GM12878 (cell line): ENCODE measurements at places on chromosomes 7 and 10. TPM values are rescaled to one million over a fixed set of nuclear protein-coding genes. Genes with fewer than 3 reads are reported as not detected.

PTEN gene
- polyA plus RNA-seq: 36.6 and 56.8 TPM in 2 replicates

GRCh38 chr10:17607603-17608332 is 9.4 kb downstream of the HACD1 start:
- no peak overlapping the region for H3K27ac ChIP-seq
- no peaks in the 10 kb centered on the region for H3K4me1 ChIP-seq
- no peaks in the 10 kb centered on the region for H3K27me3 ChIP-seq
- no peaks in the 10 kb centered on the region for H3K36me3 ChIP-seq

DNA sequence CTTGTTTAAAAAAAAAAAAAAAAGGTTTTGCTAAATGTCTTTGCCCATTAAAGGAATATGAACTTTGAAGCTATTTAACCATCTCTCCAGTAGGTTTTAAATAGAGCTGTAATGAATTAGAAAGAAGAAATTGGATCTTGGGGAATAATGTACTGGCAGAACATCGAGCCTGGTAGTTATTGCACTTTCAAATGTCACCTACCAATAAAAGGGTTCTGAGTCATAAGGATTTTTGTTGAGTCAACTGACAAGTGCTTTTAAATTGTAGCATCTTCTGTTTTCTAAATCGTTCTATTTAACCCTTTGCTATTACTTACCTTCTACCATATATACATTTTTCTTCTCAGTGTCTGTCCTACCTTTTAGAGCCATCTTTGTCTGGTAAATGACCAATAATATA is 10.7 kb downstream of the CUTC start:
- peaks cover 4% of the 10 kb centered on the region for H3K36me3 ChIP-seq
- H3K4me1 ChIP-seq: no peaks in the 10 kb centered on the region
- no peaks in the 10 kb centered on the region for H3K27me3 ChIP-seq

DNA sequence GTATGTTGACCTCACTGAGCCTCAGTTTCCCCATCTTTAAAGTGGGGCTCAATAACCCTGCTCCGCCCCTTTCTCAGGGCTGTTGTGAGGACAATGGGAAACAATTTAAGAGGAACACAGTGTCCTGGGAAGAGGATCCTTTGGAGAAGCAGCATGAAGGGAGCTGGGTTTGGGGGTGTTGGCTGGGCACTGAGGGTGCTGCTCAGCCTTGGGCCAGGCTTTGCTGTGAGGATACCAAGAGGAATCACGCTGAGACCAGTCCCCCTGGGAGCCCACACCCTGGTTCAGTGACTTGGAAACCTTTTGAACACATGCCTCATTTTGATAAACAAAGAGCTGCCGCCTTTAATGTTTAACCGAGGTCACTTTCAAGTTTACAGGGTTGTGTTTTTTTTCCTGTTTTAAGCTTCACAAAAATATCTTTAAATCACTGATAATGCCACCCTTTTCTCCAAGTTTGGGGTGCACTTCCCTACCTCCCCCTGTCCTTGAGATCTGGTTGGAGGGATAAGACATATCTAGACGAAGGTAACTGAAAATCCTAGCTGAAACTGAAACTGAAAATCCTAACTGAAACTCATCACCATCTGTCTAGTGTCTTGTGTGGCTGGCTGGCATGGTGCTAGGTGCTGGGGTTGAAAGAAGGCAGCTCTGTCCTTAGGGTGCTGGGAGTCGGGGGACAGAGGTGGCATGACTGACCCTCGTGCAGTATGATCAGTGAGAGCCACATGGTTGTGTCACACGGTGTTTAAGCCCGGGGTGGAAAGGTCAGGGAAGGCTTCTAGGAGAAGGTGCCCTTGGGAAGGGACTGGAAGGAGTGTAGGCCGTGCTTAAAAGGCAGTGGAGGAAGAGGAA is 27.7 kb downstream of the ZNF775 start:
- H3K4me1 ChIP-seq: peaks cover 42% of the 10 kb centered on the region
- no peaks in the 10 kb centered on the region for H3K27me3 ChIP-seq
- peak overlapping the region; percentile 91 for H3K4me3 ChIP-seq

GRCh38 chr7:17549406-17549805 is 251.0 kb downstream of the AHR start:
- no peak overlapping the region for H3K4me3 ChIP-seq
- no peaks in the 10 kb centered on the region for H3K4me1 ChIP-seq
- H3K36me3 ChIP-seq: no peaks in the 10 kb centered on the region

DNA sequence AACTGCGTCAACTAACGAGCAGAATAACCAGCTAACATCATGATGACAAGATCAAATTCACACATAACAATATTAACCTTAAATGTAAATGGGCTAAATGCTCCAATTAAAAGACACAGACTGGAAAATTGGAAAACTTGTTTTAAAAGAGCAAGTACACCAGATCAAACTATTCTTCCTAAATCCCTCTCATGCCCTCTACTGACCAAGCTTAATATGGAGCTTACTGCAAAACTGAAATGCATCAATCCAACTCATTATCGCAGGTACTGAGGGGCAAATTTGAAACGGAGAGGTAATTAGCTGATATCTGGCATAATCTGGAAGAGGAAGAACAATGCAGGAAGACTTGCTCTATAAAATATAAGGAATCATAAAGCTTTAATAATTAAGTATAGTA is 1223.8 kb downstream of the NXPH1 start:
- DNase-seq: no peak
- H3K27ac ChIP-seq: no peak overlapping the region
- H3K36me3 ChIP-seq: no peaks in the 10 kb centered on the region
- H3K4me1 ChIP-seq: no peaks in the 10 kb centered on the region
- H3K4me3 ChIP-seq: no peak overlapping the region
- no peaks in the 10 kb centered on the region for H3K27me3 ChIP-seq

PNLIPRP2 gene
- not detected in 2 replicates for polyA plus RNA-seq

DNA sequence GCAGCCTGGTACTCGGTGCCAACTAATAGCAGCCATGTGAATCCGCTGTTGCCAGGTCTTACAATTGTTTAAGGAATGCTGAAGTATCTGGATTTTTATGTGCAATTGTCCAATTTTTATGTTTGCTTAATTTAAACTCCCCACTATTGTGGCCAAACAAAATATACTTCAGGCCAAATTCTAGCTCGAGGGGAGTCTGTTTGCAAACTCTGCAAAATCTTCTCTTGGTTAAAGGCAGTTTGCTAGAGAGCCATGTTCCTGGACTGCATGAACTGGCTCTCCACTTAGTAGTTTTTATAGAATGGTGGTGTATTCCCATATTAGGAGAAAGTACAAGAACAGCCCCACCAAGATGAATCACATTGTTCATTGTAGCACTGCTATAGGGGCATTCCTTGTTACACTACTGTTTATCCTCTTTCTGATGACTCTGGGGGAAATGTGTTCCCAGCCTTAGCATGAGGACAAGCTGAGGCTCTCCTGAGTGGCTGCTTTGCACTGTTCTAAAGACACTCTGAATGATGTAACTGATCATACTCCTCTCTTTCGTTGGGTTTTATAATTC is 178.0 kb upstream of the GLI3 start:
- H3K27me3 ChIP-seq: no peaks in the 10 kb centered on the region
- no peak overlapping the region for H3K4me3 ChIP-seq
- H3K36me3 ChIP-seq: no peaks in the 10 kb centered on the region
- H3K27ac ChIP-seq: no peak overlapping the region

DNA sequence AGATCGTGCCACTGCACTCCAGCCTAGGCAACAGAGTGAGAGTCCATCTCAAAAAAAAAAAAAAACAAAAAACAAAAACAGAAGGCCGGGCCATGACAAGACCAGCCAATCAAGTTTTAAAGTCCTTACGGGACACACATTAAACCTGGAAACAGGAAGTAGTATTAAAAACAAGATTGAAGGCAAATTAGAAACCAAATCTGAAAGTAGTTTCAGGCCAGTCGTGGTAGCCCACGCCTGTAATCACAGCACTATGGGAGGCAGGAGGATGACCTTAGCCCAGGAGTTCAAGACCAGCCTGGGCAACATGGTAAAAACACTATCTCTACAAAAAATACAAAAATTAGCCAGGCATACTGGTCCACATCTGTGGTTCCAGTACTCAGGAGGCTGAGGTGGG is 18.1 kb downstream of the PSAP start:
- peaks cover 43% of the 10 kb centered on the region for H3K4me1 ChIP-seq
- peaks cover 49% of the 10 kb centered on the region for H3K36me3 ChIP-seq
- peak; percentile 55 for DNase-seq
- peak overlapping the region; percentile 32; the same call in 1 of the 2 replicates for H3K27ac ChIP-seq

- H3K36me3 ChIP-seq: peaks cover 7% of the 10 kb centered on the region
Measured at GRCh38 chr10:6171881-6172695, 30.6 kb upstream of the PFKFB3 start.

WDFY4 gene
- polyA plus RNA-seq: 31.7 and 35.1 TPM in 2 replicates

ACBD7 gene
- 0.24 TPM in 1 of 2 replicates, not detected in the other for polyA plus RNA-seq

DNA sequence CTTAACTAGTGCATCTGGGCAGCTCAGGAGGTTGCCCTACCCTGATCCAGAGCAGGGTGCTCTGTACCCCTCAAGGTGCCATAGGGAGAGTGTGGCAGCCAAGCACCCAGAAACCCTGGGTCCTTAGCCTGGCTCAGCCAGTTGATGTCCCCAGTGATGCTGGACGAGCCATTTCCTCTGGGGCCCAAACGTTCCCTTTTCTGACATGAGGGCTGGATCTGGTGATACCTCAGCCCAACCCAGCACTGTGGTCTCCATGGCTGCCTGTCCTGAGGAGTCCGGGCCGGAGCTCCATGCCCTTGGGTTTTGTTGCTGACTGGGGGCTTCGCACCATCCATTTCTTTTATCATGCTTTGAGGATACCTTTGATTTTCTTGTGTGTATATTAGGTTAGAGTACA is 87.9 kb upstream of the IKZF1 start:
- H3K36me3 ChIP-seq: no peaks in the 10 kb centered on the region
- no peak overlapping the region for H3K27ac ChIP-seq
- no peak for DNase-seq
- H3K4me3 ChIP-seq: no peak overlapping the region

SEMA3E gene
- 0.97 and 1.1 TPM in 2 replicates for polyA plus RNA-seq

DNA sequence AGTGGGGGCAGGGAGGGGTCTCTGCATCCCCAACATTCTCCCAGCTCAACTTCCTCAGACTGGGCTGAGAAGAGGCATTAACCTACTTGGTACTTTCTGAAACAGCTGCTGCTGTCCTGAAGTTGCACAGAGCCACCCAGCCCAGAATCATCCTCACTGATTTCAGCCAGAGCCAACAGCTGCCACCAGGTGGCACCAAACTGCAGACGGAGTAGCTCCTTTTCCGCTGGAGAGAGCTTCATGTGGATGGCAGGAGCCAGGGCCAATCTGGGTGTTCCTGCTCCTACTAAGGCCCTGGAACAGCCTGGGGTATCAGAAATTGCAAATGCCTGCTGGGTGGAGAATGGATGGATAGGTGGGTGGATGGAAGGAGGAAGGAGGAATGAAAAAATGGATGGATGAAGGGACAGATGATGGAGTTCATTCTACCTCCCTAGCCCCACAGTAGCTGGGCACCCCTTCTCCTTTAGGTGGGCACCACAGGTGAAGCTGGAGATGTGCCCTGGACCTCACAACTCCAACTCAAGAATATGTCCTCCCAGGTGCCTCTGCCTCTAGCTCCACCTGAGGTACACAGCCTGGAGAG is 11.8 kb upstream of the DRGX start:
- no peak overlapping the region for H3K27ac ChIP-seq
- H3K36me3 ChIP-seq: no peaks in the 10 kb centered on the region
- H3K4me1 ChIP-seq: no peaks in the 10 kb centered on the region
- no peak overlapping the region for H3K4me3 ChIP-seq
- peaks cover 1% of the 10 kb centered on the region; the same call in 1 of the 2 replicates for H3K27me3 ChIP-seq

IRF5 gene
- 84.1 and 88.2 TPM in 2 replicates for polyA plus RNA-seq

GRCh38 chr7:142886866-142887265 is 1.3 kb upstream of the TRPV6 start:
- H3K27me3 ChIP-seq: 0 out of 2 replicates have a peak, but pooled peaks cover 2% of the 10 kb centered on the region
- H3K36me3 ChIP-seq: no peaks in the 10 kb centered on the region
- no peak overlapping the region for H3K4me3 ChIP-seq

- H3K27me3 ChIP-seq: peaks cover 3% of the 10 kb centered on the region
- DNase-seq: no peak
- no peaks in the 10 kb centered on the region for H3K36me3 ChIP-seq
- H3K27ac ChIP-seq: no peak overlapping the region
- no peaks in the 10 kb centered on the region for H3K4me1 ChIP-seq
Measured at GRCh38 chr7:105916603-105917002, 40.2 kb upstream of the ATXN7L1 start.

C7orf33 gene
- not detected in 2 replicates for polyA plus RNA-seq

GRCh38 chr10:368579-369220 is 233.4 kb downstream of the ZMYND11 start:
- no peak for DNase-seq
- H3K4me1 ChIP-seq: no peaks in the 10 kb centered on the region
- no peaks in the 10 kb centered on the region for H3K36me3 ChIP-seq
- no peaks in the 10 kb centered on the region for H3K27me3 ChIP-seq
- H3K4me3 ChIP-seq: no peak overlapping the region

DNA sequence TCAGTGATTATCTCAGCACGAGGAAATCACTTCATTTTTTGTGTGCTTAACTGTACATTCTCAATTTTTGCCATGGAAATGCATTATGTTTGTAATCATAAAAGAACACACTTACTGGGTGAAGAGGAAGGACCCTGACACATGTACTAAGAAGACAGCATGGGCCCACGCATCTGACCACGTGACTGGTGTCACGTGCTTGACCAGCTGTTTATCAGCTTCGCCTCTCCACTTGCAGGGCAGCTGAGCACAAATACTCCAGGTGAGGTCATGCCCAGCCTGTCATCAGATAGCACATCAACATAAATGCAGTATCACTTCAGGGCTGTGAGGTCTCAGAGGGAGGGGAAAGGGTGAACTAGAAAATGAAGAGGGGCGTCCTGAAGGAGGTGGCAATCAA is 179.8 kb downstream of the EBF3 start:
- H3K4me1 ChIP-seq: no peaks in the 10 kb centered on the region
- DNase-seq: no peak
- no peaks in the 10 kb centered on the region for H3K36me3 ChIP-seq
- H3K4me3 ChIP-seq: no peak overlapping the region

DENND2A gene
- polyA plus RNA-seq: not detected in 2 replicates

DNA sequence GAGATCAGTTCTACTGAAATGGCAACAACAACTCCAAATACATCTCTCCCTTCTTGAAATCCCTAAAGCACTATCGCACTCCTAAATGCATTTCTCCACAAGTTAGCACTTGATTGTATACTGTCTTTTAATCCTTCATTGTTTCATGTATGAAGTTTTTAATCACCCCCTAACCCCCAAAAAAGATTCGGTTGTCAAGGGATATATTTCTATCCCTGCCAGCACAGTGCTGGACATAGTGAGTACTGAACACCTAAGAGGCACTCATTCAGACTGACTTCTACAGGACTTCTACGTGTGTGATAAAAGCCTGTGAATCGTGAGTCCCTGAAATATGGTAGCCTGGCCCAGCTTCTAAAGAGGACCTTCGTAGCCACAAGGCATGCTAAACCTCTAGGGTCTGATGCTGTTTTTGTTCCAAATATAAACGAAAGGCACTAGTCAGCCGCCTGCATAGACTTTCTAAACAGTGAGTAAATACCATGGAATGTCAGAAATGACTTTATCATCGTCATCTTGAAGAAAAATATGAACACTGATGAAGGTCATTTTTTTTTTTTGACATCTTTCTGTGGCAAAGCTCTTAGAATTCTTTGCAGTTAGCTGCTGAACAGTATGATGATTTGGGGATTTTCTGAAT is 14.6 kb upstream of the ZSCAN21 start:
- peaks cover 23% of the 10 kb centered on the region for H3K36me3 ChIP-seq
- H3K4me3 ChIP-seq: no peak overlapping the region
- DNase-seq: no peak
- no peaks in the 10 kb centered on the region for H3K4me1 ChIP-seq
- H3K27me3 ChIP-seq: no peaks in the 10 kb centered on the region

NRG3 gene
- not detected in 2 replicates for polyA plus RNA-seq

SAMD9 gene
- 8.2 and 9.6 TPM in 2 replicates for polyA plus RNA-seq

RARRES2 gene
- 0.40 and 0.59 TPM in 2 replicates for polyA plus RNA-seq

GRCh38 chr7:99112097-99112496 is 31.8 kb downstream of the SMURF1 start:
- no peak overlapping the region for H3K4me3 ChIP-seq
- H3K36me3 ChIP-seq: no peaks in the 10 kb centered on the region
- peaks cover 17% of the 10 kb centered on the region for H3K4me1 ChIP-seq
- peak overlapping the region; percentile 57; the same call in 1 of the 2 replicates for H3K27ac ChIP-seq
- DNase-seq: peak; percentile 39
- H3K27me3 ChIP-seq: no peaks in the 10 kb centered on the region
